Motor neuron (in vitro differentiated cells): ENCODE measurements at places on chromosomes 5 and 9.

GRCh38 chr9:29669613-29670012 lies 2096.3 kb upstream of the C9orf72 start:
- ATAC-seq = no peak

- peak; percentile 92 for ATAC-seq
Observed at GRCh38 chr5:172437445-172438318, 16.6 kb downstream of the SH3PXD2B start.

DNA sequence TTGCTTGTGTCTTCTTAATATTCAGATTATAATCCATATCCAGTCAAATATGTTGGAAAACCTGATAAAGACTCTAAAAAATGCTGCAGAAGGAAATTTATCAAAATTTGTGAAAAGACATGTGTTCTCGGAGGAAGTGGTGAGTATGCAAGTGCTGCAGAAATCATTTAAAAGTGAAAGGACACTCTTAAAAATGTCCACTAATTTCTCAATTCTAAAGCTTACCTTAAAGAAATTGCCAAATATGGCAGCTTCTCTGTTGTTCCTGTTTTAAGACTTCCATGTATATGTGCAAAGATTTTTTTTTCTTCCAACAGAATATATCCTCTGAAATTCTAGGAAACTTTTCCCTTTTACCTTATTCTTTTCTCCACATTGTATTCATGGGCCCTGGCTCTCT lies 32.4 kb downstream of the PTCD2 start:
- ATAC-seq = no peak

DNA sequence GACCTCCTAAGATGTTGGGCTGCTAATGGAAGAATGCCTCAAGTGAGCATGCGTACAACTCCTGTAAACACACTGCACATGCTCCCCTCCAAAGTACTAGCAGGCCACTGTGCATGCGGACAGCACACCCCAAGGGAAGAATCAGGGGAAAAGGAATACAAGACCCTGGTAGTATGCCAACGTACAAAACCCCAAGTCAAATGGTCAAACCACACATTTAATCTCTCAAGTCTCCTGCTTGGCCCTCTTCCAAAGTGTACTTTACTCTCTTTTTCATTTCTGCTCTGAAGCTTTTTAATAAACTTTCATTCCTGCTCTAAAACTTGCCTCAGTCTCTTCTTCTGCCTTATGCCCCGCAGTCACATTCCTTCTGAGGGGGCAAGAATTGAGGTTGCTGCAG lies 466.4 kb downstream of the DMRTA1 start:
- ATAC-seq = no peak

DNA sequence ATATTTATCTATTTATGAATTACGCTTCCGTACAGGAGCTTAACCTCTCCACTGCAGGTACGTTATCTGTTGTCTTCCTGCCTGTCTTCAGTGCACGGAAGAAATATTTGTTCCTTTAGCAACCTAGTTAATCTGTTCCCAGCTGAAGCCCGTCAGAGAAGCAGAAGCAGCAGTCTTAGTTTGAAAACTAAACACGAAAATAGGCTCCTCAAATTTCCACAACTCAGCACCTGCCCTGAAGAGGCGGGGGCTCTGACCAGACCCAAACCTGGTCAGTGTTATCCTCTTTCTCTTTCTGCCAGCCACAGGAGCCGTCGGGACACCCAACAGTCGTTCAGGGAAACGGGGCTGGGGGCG lies 462 bp downstream of the NUDCD2 start:
- no peak for ATAC-seq
